ENCODE measurements at places on chromosomes 3 and 15.

GRCh38 chr3:29559741-29560465 lies 279.0 kb downstream of the RBMS3 start:
- no peak for DNase-seq

DNA sequence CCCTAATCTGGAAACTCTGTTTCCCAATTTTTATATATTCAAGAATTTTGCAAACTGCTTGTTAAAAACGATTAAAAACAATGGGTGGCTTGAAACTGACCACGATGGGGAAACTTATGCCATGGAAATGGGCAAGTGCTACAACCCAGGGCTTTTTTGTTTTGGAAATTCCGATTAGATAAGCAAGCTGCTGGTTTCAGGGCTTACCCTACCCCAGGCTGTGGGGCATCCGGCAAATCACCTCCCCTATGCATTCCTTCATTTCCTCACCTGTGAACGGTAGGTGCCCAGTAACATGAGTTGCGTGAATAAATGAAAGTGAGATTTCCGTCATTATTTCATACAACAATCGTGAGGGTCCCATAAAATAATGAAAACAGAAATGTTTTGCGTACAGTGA lies 34.3 kb downstream of the ST6GAL1 start:
- DNase-seq, result no peak

- no peak for DNase-seq
Measured at GRCh38 chr3:933326-933725, 159.5 kb upstream of the CNTN6 start.

- DNase-seq, result no peak
Measured at GRCh38 chr3:129005526-129006303, 4.6 kb downstream of the EFCC1 start.

DNA sequence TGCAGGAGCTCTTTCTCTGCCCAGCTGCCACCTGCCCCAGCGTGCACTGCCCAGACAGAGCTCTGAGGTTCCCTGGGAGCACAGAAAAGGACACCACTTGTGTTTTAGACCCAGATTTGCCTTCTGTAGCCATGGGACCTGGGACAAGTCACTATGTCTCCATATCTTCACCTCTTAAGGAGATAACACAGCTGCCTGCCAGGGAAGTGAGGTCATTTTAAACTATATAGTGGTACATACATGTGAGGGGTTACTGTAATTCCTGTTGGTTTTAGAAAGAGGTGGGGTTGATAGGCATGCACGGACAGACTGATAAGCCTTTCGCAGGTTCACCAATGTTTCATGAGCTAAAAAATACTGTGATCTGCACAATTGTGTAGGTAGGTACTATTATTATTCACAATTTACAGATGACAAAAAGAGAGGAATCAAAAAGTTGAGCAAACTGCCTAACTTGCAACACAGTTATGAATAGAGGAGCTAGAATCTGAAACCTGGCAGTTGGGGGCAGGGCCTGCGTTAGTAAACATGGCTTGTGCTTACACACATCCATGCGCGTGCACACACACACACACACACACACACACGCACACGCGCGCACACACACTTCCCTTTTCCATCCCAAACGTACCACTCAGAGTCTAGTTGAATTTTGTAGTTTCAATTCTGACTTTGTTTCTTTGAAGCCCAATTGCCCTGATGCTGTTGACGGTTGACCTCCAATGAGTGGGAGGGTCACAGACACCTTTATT lies 193.6 kb downstream of the FAM43A start:
- no peak for DNase-seq

DNA sequence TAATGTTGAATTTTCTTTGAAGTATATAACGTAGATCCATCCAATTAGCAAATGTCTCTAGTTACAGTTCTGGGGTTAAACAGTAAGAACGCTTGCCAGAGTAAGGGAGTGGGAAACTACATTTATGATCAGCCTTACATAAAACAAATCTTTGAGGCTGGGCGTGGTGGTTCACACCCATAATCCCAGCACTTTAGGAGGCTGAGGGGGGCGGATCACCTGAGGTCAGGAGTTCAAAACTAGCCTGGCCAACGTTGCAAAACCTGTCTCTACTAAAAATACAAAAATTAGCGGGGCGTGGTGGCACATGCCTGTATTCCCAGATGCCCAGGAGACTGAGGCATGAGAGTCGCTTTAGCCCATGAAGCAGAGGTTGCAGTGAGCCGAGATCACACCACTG lies 50.1 kb upstream of the GATM start:
- no peak for DNase-seq

GRCh38 chr3:16849229-16849628 lies 35.5 kb upstream of the PLCL2 start:
- DNase-seq, result peak; percentile 31

DNA sequence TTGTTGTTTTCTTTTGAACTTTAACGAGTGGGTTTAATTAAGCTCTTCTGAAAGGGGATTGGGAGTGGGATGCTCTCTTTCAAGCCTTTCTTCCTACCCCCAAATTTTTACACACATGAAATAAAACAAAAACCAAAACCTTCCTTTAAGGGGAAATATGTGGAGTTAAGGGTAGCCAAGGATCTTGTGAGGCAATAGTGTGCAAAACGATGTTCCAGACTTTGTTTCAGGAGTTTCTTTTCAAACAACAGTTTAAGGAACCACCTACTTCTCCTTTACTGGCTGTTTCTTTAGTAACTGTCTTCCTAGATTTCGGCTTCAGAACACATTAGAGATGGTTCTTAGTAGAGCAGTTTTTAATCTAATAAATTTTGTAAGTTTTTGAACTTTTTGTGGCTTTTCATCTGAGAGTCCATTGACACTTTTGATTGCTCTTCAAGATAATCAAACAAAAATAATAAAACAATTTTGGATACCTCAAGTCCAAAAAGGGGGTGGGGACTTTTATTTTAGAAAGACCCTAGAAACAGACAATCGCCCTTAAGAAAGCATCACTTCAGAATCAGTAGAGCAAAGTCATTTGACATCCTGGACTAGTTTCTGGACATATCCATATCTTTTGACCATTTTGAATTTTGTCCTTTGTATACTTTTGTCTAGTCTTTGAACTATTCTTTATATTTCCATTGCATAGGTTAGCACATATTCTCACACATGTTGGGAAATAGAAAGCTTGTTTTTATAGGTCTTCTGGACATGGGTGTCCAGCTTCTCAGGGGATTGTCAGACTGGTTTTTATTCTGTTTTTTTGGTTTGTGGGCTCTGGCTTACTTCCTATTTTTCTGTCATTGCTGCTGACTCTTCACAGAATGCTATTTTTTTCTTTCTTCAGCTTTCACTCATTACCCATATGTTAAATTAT lies 6.0 kb downstream of the DIPK2A start:
- no peak for DNase-seq

DNA sequence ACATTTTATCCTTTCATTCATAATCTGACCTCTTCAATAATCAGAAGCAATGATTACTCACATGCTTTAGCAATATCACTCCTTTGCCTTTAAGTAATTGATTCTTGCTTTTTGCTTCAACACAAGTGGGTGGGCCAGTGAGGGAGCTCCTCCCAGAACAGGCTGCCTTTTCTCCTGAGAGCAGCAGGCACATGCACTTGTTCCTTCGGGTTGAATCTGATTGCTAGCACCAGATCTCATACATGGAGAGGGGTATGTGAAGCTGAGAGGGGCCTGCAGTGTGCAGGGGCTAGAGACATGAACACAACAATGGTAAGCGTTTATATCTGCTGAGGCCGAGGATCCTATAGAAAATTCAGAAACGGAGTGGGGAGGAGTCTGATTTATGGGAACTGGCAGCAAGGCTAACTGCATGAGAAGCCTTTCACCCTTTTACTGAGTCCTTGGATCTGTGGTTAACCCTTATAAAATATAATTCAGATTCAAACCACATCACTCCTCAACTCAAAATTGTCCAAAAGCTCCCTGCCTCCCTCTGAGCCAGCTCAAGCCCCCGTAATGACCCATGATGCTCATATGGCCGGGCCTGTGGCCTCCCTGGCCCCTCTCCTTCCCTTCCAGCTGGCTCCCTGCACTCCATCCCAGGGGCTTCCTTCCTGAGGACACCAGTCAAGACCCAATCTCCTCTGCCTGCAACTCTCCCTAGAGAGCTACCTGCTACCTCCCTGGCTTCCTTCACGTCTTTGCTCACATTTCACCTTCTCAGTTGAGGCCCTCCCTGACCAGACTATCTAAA lies 32.4 kb downstream of the ZNF445 start:
- DNase-seq, result no peak

DNA sequence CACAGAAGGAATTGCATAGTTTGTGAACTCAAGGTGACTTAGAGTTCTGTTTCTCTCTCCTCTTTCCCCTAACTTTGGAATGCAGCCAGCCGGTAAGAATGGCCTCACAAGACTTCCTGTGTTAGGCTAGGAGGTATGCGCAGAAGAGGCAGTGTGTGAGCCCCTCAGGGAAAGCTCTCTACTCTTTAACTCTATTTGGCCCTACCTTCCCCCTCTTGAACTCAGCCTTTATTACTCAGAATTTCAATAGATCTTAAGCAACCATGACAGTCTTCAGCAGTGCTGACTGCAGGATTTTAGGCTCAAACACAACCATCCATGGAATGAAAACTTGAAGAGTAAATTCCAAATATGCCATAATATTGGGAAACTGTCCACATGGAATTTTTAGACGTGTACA lies 209.5 kb downstream of the DTWD1 start:
- no peak for DNase-seq

DNA sequence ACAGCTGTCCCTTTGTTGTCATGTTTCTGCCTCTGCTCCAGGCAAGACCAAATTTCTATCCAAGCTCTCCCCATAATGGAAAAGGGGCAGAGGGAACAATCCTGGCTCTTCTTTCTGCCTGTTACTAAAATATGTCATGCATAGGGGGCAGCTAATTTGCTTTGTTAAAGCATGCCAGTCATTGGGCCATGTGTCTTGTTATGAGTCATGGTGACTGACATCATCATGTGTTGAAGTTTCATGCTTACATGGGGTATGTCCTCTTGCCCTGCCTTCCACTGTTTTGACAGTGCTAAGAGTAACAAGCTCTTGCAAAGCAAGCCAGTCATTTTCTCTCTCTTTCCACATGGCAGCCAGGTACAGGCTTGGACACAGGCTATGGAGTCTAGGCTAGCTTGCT lies 268.9 kb downstream of the GABRB3 start:
- no peak for DNase-seq

- no peak for DNase-seq
Measured at GRCh38 chr3:69791106-69791505, 51.8 kb downstream of the MITF start.

DNA sequence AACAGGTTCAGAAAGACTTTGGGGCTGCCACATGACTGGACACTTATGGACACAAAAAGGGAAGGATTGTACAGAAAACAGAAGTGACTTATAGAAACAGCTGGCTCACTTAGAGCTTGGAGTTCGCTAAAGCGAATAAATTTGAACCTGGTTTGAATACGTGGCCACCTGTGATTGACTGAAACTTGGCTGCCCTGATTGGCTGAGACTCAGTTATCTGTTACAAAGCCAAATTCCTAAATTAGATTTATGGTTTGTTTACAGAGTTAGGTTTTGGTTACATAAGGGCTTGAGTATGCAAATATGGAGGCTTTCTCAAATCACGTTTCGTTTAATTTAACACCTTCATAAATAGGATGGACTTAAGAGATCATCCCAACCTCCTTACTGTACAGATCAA lies 270.2 kb downstream of the THSD4 start:
- no peak for DNase-seq

DNA sequence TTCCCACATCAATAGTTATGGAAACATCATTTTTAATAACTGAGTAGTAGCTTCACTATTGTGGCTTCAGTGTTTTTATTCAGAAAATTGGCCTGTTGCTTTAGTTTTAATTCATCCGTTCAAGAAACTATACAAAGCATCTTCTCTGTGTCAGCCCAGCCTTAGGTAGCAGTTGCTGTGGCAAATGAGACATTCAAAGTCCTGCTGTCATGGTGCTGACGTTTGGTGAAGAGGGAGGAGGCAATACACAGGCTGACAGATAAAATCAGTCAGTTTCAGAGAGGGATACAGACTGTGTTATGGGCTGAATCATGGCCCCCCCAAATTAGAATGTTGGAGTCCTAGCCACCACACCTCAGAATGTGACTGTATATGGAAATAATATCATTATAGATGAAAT lies 56.5 kb downstream of the SLC7A14 start:
- no peak for DNase-seq

DNA sequence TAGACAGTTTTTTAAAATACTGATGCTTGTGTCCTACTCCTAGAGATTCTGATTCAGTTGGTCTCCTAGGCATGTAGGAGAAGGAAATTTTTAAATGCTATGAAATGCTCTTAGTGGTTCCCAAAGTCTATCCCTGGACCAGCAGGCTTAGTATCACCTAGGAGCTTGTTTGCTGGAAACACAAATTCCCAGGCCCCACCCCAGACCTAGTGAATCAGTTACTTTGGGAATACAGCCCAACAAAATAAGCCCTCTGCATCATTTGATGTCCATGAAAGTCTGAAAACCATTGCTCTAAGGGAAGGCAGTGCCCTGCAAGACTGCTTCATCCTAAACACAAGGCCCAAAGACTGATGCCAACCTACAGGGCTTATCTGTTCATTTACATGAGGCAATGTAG lies 36.3 kb downstream of the CCNL1 start:
- DNase-seq, result no peak

DNA sequence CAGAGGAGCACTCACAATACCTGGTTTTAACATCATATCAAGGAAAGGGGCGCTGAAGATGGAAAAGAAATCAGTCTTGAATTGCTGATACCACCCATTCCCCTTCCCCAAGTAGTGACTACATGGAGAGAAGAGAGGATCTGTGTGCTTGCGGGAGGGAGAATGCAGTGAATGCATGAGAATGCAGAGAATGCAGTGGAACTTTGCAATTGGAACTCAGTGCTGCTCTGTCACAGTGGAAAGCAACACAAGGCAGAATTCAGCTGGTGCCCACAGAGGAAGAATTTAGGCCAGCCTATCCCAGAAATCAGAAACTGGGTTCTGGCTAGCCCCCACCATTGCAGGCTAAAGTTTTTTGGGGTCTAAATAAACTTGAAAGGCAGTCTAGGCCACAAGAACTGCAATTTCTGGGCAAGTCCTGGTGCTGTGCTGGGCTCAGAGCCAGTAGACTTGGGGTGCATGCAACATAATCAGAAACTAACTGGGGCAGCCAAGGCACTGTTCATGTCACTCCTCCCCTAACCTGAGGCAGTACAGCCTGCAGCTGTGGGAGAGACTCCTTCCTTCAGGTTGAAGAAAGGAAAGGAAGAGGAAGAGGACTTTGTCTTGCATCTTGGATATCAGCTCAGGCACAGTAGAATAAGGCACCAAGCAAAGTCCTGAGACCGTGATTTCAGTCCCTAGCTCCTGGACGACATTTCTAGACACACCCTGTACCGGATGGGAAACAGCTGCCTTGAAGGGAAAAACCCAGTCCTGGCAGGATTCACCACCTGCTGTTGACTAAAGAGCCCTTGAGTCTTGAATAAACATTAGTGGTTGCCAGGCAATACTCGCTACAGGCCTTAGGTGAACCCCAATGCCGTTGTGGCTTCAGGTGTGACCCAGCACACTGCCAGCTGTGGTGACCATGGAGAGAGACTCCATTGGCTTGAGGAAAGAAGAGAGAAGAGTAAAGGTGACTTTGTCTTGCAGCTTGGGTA lies 329.3 kb downstream of the TBL1XR1 start:
- DNase-seq, result no peak

Data from activated gamma-delta T cell treated with anti-CD3 and anti-CD28 coated beads, Interleukin-2, amount 50 U/mL, for 16 hours (primary cell).